Naive thymus-derived CD8-positive, alpha-beta T cell (primary cell): ENCODE measurements at places on chromosomes 7 and 10.

DNA sequence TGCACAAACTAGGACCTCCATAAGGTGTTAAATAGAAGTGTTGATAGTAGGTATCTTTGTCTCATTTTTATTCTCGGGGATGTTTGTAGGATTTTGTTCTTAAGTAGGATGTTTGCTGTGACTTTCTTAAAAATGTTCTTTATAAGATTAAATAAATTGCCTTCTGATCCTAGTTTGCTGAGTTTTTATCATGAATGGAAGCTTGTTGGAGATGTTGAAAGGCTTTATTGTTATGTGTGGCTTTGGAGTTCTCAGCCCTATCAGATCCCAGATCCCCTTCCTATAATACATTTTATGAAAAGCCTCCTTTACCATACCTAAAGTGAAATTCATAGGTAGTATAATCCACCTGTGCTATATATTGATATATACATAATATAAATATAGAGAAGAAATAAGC is 40.1 kb downstream of the NHLRC2 start:
- no peak for DNase-seq

- DNase-seq = peak; percentile 57
These were observed 106.0 kb downstream of the CUBN start for GRCh38 chr10:17023386-17024298.

DNA sequence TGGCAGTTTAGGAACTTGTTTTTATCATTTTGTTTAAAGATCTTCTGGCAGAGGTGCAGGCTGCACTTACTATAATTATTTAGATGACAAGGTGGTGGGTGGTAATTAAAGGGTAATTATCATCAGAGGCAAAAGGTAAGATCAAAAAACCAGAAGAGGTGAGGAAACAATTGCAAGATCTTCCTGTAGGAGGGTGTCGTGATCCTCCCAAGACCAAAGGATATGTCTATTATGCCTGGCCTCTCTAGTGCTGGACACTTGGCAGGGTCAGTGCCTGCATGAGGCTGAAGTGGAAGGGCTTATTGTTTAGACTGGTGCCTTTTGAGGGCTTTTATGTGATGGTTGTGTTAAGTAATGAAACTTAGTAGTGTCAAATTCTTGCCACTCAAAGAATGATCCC is 1.8 kb upstream of the WAPL start:
- no peak for DNase-seq

DNA sequence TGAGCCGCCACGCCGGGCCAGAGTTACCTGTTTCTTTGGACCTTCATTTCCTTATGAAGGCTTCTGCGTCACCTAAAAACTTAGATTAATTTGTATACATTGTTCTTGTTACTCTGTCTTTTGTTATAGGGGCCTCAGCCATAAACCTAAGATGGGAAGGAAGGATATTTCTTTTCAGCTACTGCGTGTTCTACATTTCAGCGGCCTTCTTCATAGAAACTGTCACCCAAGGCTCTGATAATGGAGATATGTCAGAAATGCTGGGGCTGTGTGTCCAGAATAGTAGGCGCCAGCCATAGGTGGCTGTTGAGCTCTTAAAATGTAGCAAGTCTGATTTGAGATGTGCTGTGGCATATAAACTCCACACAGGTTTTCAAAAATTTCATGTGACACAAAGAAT is 52.9 kb downstream of the HK1 start:
- no peak for DNase-seq

- no peak for DNase-seq
These were observed 23.6 kb upstream of the ZNF37A start for GRCh38 chr10:38070501-38070900.

GRCh38 chr7:30605832-30606231 is 11.2 kb downstream of the GARS1 start:
- DNase-seq = no peak

GRCh38 chr7:154577141-154577873 is 425.6 kb downstream of the PAXIP1 start:
- no peak for DNase-seq
